ENCODE measurements at places on chromosomes 2 and 18.

- DNase-seq = no peak
Observed at GRCh38 chr2:232228971-232229894, 149.3 kb upstream of the ALPP start.

GRCh38 chr18:8556424-8556823 lies 52.8 kb upstream of the RAB12 start:
- no peak for DNase-seq

DNA sequence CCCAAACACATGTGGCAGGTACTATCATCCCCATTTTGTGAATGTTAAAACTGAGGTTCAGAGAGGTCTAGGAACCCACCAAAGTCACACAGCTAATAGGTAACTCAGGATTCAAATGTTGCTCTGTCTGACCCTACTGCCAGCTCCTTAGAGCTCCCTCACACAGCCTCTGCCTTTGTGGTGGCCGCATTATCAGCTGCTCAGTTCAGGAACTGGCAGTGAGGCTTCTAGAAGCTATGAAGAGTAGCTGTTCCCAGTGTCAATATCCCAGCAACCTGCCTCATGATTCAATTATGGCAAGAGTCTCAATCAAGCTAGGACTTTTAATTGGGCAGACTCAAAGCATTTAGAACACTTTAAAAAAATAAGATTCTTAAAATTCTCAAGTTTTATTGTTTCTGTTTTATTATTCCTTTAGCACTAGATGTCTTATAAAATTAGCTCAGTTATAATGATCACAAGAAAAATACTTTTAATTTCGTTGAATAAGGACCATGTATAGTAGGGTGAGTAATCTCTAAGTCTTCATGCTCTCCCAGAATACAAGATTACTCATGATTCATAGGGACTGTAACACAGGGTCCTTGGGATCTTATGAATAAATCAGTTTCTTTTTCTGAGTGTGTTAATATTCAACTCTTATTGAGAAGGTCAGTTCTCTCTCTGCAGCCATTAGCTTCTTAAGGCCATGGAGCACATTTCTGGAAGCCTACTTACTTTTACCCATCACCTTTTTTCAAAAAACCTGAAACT lies 342.7 kb downstream of the RND3 start:
- no peak for DNase-seq

DNA sequence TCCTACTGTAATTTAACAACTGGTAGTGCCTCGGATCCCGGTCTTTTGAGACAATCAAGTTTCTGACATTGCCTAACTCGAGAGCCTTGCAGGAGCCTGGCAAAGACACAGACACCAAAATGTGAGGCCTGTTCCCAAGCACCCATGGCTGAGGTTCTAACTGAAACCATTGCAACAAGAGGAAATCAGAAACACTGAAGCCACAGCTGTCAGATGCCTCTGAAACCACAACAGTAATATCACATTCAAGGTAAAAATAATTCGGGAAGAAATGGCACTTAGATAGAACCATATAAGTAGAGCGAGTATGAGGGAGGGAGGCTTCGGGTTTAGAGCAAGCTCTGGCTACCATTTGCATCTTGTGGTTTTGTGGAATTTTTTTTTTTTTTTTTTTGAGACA lies 285.9 kb downstream of the FBXO15 start:
- no peak for DNase-seq

DNA sequence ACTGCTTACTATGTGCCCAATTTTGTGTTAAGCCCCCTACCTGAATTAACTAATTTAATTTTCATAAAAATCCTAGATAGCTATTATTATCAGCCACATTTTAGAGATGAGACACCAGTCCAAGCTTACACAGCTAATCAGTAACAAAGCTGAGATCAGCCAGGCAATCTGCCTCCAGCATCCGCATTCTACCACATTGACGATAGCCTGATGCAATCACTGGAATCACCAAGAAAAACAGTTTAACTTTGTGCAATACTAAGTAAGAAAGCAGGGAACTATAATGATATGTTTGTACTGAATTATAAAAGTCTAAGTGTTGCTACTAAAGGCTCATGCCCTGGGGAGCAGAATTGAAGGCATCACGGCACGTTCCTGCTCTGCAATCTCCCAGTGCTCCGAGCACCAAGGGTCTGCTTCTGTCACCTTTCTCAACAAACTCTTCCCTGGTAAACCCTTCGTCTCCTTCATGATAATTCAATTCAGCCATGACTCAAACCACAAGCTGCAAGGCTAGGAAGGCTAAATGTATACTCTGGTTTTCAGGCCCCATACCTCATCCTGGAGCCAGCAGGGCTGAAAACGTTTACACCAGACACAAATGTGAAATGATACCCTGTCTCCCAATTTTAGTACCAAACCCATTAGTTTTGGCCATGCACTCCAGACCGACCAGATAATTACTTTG lies 19.4 kb downstream of the KANSL3 start:
- DNase-seq = no peak

GRCh38 chr2:126145752-126146151 lies 510.2 kb upstream of the GYPC start:
- no peak for DNase-seq

GRCh38 chr2:12560618-12561017 lies 156.1 kb upstream of the TRIB2 start:
- DNase-seq = peak; percentile 29

DNA sequence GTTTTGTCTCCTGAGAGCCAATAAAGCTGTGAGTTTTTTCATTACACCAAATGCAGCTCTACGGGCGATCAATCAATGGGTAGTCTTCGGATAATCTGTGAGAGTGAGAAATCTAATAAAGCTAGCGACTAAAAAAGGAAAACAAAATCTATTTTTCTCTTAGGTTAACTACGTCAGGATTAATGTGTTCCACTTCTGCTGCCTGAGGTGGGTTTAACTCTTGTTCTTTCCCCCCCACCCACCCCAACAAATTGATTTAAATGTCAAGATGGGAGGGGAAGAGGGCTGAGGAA lies 63.0 kb upstream of the PSMD14 start:
- DNase-seq = no peak

DNA sequence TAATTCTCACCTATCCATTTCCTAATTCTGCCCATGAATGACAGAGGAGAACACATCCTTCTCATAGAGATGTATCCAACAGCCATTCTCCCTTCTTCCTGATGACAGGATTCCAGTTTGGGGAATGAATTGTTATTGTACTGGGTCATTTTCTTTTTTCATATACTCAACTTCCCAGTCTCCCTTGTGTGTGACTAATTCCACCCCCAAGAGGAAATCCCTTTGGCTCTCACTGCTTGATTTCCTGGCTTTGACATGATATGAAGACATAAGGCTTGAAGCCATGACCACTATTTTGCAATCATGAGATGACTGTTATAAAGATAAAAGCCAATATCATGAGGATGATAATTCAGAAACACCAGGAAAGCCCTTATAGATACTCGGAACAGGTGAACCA lies 384.7 kb upstream of the ACVR2A start:
- no peak for DNase-seq

DNA sequence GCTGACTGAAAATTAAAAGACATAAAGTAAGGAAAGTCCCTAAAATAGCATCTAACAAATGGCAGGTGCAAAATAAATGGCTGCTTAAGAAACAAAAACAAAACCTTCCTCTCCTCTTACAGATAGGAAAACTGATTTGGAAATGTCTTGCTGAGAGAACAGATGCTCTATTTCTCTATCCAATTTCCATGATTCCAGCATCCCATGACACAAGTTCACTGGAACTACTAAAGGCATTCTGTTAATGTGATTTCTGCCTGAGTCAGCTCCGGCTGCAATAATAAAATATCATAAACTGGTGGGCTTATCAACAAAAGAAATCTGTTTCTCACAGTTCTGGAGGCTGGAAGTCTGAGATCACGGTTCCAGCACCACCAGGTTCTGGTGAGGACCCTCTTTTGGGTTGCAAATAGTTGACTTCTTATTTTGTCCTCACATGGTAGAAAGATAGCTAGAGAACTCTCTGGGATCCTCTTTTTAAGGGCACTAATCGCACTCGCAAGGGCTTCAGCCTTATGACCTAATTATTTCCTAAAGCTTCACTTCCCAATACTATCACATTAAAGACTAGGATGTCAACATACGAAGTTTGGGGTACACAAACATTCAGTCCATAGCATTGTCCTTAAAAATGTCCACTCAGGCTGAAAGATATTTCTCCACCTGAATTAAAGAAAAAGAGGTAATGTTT lies 78.2 kb upstream of the GALNT3 start:
- no peak for DNase-seq

DNA sequence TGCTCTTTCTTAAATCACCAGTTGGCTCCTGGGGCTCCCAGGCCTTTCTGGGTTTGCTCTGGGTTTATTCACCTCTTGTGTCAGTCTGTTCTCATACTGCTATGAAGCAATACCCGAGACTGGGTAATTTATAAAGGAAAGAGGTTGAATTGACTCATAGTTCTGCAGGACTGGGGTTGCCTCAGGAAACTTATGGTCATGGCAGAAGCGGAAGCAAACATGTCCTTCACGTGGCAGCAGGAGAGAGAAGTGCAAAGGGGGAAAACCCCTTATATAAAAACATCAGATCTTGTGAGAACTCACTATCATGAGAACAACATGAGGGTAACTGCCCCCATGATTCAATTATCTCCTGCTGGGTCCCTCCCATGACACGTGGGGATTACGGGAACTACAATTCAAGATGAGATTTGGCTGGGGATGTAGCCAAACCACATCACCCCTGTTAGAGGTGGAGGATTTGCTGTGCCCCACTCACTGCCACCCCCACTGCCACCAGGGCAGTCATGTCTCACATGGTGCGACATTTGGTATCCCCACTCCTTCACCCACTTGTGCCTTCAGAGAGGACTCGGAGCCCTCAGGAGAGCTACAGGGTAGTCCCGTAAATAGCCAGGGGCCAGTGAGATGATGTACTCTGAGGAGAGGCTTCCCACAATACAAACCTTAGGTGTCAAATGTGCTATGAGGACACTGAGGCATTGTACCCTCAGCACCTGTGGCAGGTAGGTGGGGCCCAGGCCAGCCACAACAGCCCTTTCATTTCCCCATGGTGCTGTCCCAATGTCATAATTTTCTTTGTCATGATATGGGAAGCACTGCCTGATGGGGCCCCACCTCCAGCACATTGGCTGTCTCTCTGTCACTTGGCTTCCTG lies 35.7 kb downstream of the CDC42EP3 start:
- no peak for DNase-seq

DNA sequence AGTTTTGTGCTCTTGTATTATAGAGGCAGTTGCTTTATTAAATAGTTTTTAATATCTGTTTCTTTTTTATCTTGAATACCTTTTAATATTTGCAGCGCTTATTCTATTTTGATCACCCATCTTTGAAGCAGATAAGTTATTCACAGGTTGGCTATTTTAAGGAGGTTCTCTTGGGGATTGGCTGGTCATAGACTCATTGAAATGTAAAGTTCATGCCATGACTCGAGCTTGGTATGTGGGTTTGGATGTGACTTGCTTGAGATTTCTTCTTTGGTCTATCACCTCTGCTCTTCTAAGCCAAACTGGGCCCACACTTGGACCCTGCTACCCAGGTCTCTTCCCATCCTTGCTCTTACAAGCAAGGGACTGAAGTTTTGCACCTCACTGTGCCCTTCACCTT lies 33.6 kb downstream of the FARP2 start:
- DNase-seq = no peak

GRCh38 chr2:1750933-1751766 lies 6.8 kb upstream of the PXDN start:
- peak; percentile 40 for DNase-seq

GRCh38 chr2:126645211-126645618 lies 10.7 kb upstream of the GYPC start:
- DNase-seq = no peak

- DNase-seq = peak; percentile 27
Observed at GRCh38 chr2:178191004-178191508, 3.3 kb upstream of the OSBPL6 start.

- DNase-seq = peak; percentile 93
Observed at GRCh38 chr2:437756-438393, 150.0 kb upstream of the ALKAL2 start.

GRCh38 chr2:75994759-75995158 lies 284.0 kb upstream of the GCFC2 start:
- no peak for DNase-seq

GRCh38 chr2:66541646-66542045 lies 106.7 kb downstream of the MEIS1 start:
- DNase-seq = no peak

DNA sequence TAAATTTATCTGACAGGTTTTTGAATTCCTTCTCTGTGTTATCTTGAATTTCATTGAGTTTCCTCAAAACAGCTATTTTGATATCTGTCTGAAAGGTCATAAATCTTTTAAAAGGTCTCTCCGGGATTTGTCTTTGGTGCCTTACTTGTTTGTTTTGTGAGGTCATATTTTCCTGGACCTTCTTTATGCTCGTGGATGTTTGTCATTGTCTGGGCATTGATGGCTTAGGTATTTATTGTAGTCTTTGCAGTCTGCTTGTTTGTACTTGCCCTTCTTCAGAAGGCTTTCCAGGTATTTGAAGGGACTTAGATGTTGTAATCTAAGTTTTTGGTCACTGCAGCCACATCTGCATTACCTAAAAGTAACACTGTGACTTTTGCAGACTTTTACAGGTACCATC lies 355.2 kb downstream of the PARD3B start:
- no peak for DNase-seq

DNA sequence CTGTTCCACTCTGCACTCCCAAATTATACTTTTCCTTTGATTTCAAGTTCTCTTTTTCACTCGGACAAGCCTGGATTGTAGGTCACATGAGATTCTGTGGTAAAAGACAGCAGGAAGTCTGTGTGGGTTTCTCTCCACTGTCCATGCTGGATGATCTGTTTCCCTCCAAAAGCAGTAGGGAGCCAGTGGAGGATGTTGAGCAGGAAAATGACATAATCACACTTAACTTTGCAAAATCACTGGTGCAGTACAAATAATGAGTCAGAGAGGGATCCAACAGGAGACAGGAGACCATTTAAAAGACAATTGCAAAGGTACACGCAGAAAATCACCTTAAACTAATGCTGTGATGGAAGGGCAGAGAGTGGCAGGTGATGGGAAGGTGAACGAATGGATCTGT lies 301.3 kb downstream of the ZNF407 start:
- no peak for DNase-seq

DNA sequence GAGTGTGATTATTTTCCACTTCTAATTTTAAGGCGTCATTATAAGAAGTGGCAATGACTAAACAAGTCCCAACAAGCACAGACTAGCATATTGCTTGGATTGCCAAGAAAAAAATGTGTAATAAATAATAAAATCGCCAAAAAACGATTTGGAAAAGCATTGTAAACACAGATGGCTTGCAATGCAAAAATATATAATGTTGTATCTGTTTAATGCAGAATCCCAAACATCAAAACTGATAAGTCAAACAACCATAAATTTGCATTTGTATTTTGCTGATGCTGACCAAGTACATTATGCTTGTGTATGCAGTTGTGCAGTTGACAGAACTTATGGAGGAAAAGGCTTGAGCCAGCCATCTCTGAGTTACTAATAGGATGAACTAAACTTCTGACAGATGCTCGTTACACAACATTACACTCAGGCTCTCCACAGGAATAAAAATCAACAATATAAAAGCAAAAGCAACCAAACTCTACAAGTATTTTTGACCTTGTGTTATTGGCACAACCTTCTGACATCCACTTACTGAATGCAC lies 68.1 kb downstream of the DNER start:
- no peak for DNase-seq

- no peak for DNase-seq
Observed at GRCh38 chr2:159044804-159045286, 76.4 kb downstream of the TANC1 start.
